Neural progenitor cell (in vitro differentiated cells): ENCODE measurements at places on chromosomes 2 and 18. TPM values are rescaled to one million over a fixed set of nuclear protein-coding genes. Genes with fewer than 3 reads are reported as not detected.

DNA sequence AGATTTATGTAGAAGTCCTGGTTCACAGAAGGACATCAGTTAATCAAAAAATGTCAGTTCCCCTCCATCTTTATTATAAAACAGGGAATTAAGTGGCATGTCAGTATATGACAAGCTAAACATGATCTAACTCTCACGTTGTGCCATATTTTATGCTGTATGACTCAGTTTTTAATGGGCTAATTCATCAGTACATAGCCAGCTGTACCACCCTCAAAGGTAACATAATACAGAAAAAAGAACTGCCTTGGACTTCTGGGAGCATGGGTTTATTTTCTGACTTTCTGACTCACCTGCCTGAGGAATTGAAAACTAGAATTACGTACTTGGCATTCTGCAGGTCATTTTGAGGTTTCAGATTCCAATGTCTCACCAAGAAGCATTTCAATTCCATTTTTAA, 135.7 kb downstream of the CMPK2 start:
- H3K36me3 ChIP-seq = no peaks in the 10 kb centered on the region
- no peak overlapping the region for H3K27ac ChIP-seq
- H3K4me3 ChIP-seq = no peak overlapping the region
- no peak for DNase-seq
- no peaks in the 10 kb centered on the region for H3K4me1 ChIP-seq
- no peaks in the 10 kb centered on the region for H3K27me3 ChIP-seq

GRCh38 chr18:14189858-14190257, 57.6 kb upstream of the ZNF519 start:
- no peaks in the 10 kb centered on the region for H3K4me1 ChIP-seq
- no peak overlapping the region for H3K4me3 ChIP-seq
- H3K27me3 ChIP-seq = no peaks in the 10 kb centered on the region
- no peaks in the 10 kb centered on the region for H3K36me3 ChIP-seq
- H3K27ac ChIP-seq = no peak overlapping the region

GRCh38 chr2:145524836-145525235, 1004.9 kb upstream of the ZEB2 start:
- H3K27me3 ChIP-seq = no peaks in the 10 kb centered on the region
- DNase-seq = no peak
- H3K4me1 ChIP-seq = no peaks in the 10 kb centered on the region

DNA sequence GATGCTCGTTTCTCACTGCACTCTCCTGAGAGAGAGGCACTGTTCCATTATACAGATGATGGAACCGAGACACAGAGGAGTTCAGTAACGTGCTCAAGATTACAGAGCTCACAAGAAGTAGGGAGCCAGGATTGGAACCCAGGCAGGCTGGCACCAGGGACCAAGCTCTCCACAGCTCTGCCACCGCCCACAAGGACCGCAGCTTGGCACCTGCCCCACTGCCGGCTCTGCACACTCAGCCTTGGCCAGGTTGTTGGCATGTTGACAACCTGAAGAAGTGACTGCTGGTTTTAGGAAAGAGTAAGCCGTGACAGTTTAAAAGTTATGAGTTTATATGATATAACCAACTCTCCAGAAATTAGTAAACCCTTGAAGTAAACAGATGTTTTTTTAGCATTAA, 48.0 kb upstream of the ITM2C start:
- H3K4me1 ChIP-seq = no peaks in the 10 kb centered on the region
- H3K27me3 ChIP-seq = no peaks in the 10 kb centered on the region

- no peaks in the 10 kb centered on the region for H3K27me3 ChIP-seq
- peaks cover 6% of the 10 kb centered on the region for H3K4me1 ChIP-seq
- peaks cover 4% of the 10 kb centered on the region for H3K36me3 ChIP-seq
- H3K4me3 ChIP-seq = no peak overlapping the region
- no peak for DNase-seq
- H3K27ac ChIP-seq = no peak overlapping the region
These were observed 31.6 kb upstream of the SNORC start for GRCh38 chr2:232838406-232838874.

Gene C2orf80
- 0.81 TPM in 1 of 2 replicates, not detected in the other for total RNA-seq

Gene ANKRD30B
- not detected in 2 replicates for total RNA-seq
